ENCODE measurements at places on chromosomes 6 and 20. TPM values are rescaled to one million over a fixed set of nuclear protein-coding genes. Genes with fewer than 3 reads are reported as not detected.

RAB23 gene
- total RNA-seq = 8.1 TPM

C6orf118 gene
- not detected for total RNA-seq

FOXC1 gene
- 12.1 TPM for total RNA-seq

IP6K3 gene
- under 0.01 TPM for total RNA-seq

MRPS26 gene
- total RNA-seq = 34.5 TPM

FOXS1 gene
- total RNA-seq = 0.09 TPM

LIME1 gene
- total RNA-seq = 3.7 TPM

EFCAB8 gene
- under 0.01 TPM for total RNA-seq

BMP5 gene
- not detected for total RNA-seq

PLAGL2 gene
- total RNA-seq = 4.1 TPM

PRICKLE4 gene
- 6.9 TPM for total RNA-seq

SLC16A10 gene
- 0.19 TPM for total RNA-seq

GRCh38 chr6:10278746-10279145, 136.1 kb downstream of the TFAP2A start:
- DNase-seq = no peak

DNA sequence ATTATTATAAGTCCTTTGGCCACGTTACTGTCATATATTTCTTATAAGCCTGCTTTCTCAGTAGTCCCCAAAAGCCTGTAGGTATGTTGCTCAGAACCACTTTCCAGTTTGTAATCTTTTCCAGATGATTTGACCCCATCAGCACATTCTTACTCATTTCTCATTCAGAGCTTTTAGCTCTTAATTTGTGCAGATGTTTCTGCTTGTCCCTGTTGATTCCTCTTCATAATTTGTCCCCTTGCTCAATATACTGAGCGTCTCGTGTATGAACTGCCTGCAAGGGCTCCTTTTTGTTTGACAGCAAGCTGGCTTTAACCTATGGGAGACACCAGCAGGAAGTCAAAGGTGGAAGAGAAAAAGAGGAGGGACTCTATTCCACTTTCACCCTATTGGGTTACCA, 733.8 kb upstream of the GJE1 start:
- no peak for DNase-seq

DNA sequence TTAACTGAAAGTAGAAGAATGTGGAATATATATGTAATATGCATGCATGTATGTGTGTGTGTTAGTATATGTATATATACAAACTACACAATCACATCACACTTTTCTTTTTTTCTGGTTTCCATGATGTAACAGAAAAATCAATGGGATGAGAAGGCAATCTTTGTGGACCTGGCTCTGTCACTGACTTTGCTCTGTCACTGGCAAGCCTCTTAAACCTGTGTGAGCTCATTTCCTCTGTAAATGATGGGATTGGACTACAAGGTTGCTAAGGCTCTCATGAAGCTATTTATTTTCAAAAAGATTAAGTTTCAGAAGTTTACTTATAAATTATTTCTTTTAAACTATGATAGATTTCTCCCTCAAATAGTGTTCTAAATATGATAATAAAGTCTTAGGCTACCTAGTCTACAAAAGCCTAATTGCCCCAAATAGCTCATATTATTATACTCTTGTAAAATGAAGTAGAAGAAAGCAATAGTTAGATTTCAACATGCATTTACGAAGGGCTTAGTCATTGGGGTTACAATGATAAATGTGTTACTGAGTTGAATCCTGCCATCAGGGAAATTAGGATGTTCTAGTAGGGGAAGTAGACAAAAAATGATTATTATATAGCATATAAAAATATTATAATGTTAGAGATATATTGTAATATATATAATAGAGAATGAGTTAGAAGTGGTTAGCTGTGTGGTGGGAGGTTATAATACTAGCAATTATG, 129.3 kb downstream of the AFG1L start:
- no peak for DNase-seq

DNA sequence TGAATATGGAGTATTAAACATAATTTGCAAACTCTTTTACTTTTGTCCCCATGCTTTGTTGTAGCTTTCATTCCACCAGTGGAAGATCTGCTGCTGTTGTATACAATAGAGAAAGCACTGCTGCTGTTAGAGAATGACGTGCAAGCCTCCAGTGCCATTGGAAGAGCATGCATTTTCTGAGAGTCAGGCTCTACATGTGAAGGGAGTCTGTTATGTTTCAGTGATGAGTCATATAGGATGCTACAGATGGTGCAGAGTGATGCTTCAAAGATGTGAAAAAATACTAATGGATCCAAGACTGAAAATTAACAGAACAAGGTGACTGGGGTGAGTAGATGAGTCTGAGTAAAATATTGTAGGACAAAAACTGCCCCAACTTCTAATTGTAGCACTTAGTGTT, 22.4 kb upstream of the BACH2 start:
- DNase-seq = no peak

GRCh38 chr6:94424692-94425091, 1005.3 kb upstream of the EPHA7 start:
- no peak for DNase-seq

- DNase-seq = no peak
Observed at GRCh38 chr6:155417454-155417853, 38.2 kb downstream of the NOX3 start.

DNA sequence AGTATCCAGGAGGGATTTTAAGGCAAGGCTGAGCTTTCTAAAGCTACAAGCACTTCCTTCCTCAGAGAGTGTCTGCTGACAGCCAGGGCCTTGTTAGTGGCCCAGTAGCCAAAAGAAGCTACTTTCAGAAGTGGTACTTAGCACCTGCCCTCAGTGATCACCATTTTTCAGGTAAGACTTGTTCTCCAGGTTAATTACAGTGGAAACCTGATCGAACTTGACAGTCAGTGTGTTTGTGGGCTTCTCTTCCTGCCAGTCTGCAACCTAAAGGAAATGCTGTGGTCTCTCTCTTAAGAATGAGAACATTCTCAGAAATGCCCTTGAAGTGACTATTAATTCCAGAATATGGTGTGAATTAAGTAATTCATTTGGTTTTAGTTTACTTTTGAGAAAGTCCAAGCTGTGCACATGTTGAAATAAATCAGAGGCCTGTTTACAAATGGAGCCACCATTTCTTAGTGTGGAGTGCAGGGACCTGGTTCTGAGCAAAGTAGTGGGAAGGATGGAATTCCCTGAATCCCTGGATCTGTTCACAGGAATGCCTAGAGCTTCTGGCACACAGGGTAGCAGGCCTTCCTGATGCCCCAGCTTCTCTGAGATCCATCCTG, 185.3 kb upstream of the AGPAT4 start:
- no peak for DNase-seq

DNA sequence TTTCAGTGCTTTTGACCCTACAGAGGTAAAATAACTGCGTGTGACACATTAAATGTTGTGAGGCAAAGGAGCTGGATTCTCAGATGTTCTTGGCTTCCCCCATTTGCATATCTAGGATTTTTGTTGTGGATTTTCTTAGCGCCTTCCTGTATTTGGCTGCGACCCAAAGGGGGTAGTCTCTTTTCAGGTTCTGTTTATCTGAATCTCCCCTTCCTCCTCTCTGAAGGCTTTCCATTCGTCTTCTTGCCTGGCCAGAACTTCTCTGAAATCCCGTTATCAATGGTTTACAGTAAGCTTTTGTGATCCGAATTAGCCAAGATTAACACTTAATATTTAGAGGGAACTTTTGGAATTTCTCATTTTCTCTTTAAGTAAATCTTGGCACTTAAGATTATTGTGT, 60.8 kb downstream of the ADGRB3 start:
- DNase-seq = no peak

GRCh38 chr6:158607411-158608170, 37.0 kb downstream of the DYNLT1 start:
- DNase-seq = no peak

DNA sequence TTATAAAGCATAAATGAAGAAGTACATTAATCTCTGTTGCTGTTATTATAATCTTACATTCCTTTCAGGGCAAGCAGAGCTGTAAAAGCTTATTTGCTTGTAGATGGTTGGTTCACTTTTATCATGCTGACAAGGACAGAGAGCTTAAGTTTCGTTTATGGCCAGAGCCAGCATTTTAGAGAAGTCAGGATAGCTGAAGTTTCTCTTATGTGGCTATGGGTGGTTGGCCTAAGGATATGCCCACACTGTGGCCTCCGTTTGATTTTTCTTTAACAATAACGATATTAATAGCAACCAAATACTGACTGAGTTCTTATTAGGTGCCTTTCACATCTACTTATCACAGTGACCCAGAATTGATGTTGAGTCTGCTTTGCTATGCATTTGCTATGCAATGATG, 78.5 kb downstream of the FARS2 start:
- no peak for DNase-seq

GRCh38 chr6:25278261-25278913, 787 bp upstream of the CARMIL1 start:
- DNase-seq = no peak

DNA sequence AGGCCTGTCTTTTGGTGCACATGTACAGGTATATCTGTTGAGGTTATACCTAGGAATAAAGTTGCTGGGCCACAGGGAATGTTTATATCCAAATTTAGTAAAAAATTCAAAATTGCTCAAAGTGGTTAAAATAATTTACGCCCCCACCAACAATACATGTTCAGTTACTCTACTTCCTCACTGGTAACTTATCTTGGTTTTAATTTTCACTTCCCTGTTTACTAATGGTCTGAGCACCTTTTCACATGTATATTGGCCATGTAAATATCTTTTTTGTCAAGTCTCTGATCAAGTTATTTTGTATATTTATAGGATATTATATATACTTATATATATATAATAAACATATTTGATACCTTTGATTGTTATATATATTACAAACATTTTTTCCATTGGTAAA, 9.7 kb downstream of the PDE7B start:
- DNase-seq = no peak

- DNase-seq = no peak
Observed at GRCh38 chr6:40822619-40823018, 216.4 kb downstream of the UNC5CL start.

DNA sequence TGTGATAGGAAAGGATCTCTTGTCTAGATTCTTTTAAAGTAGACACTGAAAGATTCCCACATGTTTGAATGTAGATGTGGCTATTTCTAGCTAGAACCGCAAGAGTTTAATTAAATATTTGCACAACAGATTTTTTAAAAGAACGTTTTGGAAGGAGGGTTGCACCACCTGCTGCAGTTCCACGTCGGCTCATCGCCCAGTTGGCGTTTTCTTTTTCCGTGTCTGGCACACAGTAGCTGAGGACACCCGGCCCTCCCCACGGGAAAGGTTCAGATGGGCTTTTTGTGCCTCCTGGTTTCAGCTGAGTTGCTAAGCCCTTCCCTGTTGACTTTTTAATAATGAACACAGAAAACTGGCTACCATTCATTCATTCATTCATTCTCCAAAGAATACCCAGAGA, 41.8 kb upstream of the DOK5 start:
- no peak for DNase-seq

- no peak for DNase-seq
Observed at GRCh38 chr6:39746795-39747194, 21.6 kb upstream of the KIF6 start.

- DNase-seq = peak; percentile 37
Observed at GRCh38 chr6:170122651-170123050, 168.2 kb downstream of the DLL1 start.

DNA sequence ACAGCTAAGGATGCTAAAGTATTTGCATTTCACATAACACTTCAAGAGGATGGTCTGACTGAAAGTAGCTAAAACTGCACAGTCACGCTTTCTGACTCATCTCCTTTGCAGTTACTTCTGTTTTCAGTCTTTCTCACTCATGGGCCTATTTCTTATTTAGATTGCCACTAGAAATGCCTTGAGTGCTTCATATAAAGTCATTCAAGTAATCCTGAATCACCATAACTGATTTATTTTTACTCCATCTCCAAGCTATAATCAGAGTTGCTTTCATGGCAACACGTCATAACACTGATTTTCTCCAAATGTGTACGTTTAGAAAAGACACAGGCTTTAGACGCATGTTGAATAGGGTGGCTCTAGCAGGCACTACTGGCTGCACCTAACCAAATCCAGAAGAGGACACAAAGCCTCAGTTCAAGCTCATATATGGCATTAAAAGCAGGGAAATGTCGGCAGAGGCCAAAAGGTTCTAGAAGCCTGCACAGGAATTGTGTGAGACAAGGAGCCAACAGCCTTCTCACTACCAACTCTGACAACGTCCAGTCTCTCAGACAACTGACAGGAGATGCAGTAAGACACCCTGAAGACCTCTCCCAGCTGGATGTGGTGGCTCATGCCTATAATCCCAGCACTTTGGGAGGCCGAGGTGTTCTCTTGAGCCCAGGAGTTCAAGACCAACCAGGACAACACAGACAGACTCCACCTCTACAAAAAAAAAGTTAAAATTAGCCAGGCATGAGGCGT, 64.1 kb upstream of the BEND6 start:
- DNase-seq = peak; percentile 77

Data from dermis blood vessel endothelial cell (primary cell).